ENCODE measurements at places on chromosomes 3 and 15. TPM values are rescaled to one million over a fixed set of nuclear protein-coding genes. Genes with fewer than 3 reads are reported as not detected.

EID1 gene
- 445 TPM for total RNA-seq

IL17RE gene
- total RNA-seq = 2.0 TPM

SLC6A1 gene
- not detected for total RNA-seq

TM6SF1 gene
- total RNA-seq = 0.62 TPM

MGLL gene
- 25.1 TPM for total RNA-seq
